ENCODE measurements at places on chromosomes 1 and 21.

GRCh38 chr1:159908031-159908940, 8.3 kb upstream of the CFAP45 start:
- DNase-seq = no peak

- DNase-seq = no peak
Measured at GRCh38 chr1:215542301-215542700, 24.8 kb upstream of the KCTD3 start.

DNA sequence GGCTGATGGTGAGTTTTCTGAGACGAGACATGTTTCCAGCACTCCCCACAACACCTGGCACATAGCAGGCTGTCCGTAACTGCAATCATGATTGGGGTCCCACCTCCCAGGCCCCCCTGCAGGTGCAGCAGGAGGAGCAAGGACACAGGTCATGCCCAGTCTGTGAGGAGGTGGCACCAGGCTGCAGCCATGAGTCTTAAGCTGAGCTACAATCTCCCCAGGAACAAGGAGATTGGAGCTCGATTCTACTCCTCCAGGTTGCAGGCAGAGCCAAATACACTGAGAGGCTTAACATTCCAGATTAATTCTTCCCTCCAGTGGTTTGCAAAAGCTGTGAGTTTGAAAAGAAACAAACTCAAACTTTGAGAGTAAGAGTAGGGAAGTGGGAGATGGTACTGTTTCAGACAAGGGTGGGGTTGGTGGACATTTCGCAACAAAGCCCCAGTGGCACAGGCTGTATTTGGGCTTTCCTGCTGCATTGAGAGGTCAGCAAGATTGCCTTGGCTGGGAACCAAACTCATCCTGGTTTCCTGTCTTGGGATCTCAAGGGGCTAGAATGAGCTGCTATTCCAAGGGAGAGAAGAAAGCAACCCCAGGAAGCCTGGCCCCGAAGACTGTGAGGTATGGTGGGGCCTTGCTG, 64.8 kb upstream of the GALNT2 start:
- no peak for DNase-seq

- no peak for DNase-seq
Measured at GRCh38 chr1:235093013-235093695, 35.5 kb downstream of the TOMM20 start.
